NCI-H748 treated with DMSO at 0.1 percent for 48 hours (cell line): ENCODE measurements at places on chromosomes 13 and 19.
A peak's percentile ranks its signal among the peaks of the same experiment; 100 is the strongest.

GRCh38 chr19:570251-570686, 2.1 kb upstream of the BSG start:
- DNase-seq, result no peak

- no peak for DNase-seq
Measured at GRCh38 chr13:107743983-107744382, 471.4 kb downstream of the LIG4 start.

- DNase-seq, result no peak
Measured at GRCh38 chr19:44757057-44757734, 8.7 kb downstream of the BCL3 start.

DNA sequence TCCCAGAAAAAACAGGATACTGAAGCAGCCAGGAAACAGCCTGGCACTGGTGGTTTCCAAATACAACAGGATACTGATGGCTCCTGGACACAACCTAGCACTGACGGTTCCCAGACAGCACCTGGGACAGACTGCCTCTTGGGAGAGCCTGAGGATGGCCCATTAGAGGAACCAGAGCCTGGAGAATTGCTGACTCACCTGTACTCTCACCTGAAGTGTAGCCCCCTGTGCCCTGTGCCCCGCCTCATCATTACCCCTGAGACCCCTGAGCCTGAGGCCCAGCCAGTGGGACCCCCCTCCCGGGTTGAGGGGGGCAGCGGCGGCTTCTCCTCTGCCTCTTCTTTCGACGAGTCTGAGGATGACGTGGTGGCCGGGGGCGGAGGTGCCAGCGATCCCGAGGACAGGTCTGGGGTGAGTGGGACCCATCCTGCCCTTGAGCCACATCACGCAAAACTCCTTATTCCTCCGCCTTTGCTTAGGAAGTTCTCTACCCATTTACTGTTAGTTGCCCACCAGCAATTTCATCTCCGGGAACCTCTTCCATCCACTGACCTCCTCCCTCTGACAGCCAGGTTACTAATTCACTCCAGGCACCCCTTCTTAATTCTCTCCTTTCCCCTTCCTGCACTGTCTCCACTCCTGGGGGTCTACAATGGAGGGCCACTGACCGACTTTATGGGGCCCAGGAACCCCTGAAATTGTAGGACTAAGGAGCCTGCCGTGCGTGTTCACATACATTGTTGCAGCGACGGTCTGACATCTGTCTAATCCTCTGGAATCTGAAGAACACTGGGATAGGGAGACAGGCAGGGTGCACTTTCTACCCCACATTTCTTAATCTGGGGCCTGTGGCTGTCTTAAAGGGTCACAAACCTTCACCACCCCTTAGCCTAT, 1.2 kb downstream of the ITPKC start:
- DNase-seq, result no peak

DNA sequence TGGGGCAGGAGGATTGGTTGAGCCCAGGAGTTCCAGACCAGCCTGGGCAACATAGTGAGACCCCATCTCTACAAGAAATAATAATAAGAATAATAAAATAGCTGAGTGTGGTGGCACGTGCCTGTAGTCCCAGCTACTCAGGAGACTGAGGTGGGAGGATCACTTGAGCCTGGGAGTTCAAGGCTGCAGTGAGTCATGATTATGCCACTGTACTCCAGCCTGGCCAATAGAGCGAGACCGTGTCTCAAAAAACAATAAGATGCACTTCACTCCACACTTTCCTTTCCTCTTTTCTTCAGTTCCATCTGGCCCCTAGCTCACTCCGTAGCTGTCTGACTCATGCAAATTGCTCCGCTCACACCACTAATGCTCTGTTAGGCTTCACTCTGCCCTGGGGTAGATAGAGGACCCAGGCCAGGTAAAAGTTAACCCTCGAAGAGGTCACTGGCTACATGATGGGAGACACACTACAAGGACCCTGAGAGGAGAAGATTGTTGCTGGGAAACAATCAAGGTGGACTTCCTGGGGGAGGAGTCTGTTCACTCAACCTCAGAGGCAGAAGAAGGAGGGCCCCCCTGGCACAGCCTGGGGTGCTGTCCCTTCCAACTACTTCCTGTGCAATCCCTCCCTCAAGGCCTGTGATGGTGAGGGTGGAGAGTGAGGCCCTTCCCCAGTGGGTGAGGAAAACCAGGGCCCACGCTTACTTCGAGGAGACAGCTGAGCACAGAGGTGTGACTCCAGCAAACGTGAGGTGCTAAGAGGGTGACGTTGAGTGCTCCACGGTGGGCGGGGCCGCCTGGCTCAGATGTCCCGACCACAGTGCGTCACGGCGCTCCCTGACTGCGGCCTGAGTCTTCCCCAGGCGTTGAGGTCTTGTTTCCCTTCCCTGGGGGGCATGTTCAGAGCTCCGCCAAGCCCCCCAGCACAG, 8.8 kb upstream of the TNFSF9 start:
- no peak for DNase-seq

DNA sequence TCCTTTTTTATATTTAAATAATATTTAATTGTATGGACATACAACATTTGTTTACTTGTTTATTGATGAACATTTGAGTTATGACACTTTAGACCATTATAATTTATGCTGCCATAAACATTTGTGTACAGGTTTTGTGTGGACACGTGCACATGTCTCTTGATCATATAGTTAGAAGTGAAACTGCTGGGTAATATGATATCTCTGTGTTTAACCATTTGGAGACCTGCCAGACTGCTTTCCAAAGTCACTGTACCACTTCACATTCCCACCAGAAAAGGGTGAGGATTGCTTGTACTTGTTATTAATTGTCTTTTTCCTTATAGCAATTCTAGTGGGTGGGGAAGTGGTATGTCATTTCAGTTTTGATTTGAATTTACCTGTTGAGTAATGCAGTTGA, 145.6 kb upstream of the KLHL1 start:
- peak; percentile 96 for DNase-seq

- no peak for DNase-seq
Measured at GRCh38 chr19:17861542-17862402, 2.1 kb downstream of the RPL18A start.

- no peak for DNase-seq
Measured at GRCh38 chr13:85896516-85897450, 97.6 kb upstream of the SLITRK6 start.

GRCh38 chr19:51531349-51532315, at the start of gene SIGLEC6:
SIGLEC6 (minus strand) TSS chr19:51531670; CDS start chr19:51531648, 22 bp downstream.
- DNase-seq, result no peak

DNA sequence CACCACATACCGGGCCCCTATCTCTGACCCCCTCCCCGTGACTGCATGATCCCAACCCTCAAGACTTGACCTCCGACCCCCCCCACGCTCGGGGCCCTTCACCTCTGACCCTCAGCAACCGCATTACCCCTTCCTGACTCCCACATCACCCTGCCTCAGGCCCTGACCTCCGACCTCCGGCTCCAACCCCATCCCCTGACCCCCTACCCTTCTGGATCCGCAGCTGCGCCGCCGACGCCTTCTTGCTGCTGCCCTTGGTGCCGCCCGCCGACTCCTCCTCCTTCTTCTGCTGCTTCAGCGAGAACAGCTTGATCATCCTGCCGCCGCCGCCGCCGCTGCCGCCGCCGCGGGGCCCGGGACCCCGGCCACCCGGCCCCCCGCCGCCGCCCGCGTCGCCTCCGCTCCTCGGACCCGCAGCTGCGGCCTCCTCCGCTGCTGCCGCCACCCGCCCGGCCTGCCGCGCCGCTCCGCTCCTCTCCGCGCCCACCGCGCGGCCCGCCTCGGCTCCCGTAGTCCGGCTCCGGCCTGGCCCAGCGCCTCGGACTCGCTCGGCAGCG, at the start of gene UBE2M:
Gene UBE2M, minus strand, starts transcription at position 546 of the 557 bp plus-strand sequence. Its CDS starts 230 bp downstream, at position 316.
- no peak for DNase-seq

DNA sequence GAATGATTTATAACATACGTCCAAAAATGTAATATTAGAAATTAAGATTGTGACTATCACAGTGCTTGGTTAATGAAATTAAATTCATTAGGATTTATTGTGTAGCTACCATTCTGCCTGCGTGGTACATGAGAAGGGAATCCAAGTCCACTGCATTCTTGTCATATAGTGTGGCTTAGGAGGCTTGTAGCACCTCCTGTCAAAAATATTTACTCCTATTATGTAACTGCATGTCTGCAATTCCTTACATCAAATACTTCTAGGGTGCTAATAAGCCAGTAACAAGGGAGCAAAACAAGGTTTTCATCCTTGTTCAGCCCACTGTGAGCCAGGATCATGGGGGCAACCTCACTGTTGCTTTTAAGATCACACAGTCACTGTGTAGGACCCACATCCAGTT, 199.0 kb downstream of the SLC7A1 start:
- DNase-seq, result no peak

- no peak for DNase-seq
Measured at GRCh38 chr13:111668451-111668850, 348.0 kb downstream of the TEX29 start.

GRCh38 chr13:97335488-97336134, 98.4 kb upstream of the RAP2A start:
- DNase-seq, result no peak

- no peak for DNase-seq
Measured at GRCh38 chr19:50255115-50255514, 51.7 kb downstream of the MYH14 start.

- DNase-seq, result no peak
Measured at GRCh38 chr19:14146789-14147216, 10.4 kb upstream of the ASF1B start.

- no peak for DNase-seq
Measured at GRCh38 chr19:13300421-13301030, 150.3 kb downstream of the IER2 start.

DNA sequence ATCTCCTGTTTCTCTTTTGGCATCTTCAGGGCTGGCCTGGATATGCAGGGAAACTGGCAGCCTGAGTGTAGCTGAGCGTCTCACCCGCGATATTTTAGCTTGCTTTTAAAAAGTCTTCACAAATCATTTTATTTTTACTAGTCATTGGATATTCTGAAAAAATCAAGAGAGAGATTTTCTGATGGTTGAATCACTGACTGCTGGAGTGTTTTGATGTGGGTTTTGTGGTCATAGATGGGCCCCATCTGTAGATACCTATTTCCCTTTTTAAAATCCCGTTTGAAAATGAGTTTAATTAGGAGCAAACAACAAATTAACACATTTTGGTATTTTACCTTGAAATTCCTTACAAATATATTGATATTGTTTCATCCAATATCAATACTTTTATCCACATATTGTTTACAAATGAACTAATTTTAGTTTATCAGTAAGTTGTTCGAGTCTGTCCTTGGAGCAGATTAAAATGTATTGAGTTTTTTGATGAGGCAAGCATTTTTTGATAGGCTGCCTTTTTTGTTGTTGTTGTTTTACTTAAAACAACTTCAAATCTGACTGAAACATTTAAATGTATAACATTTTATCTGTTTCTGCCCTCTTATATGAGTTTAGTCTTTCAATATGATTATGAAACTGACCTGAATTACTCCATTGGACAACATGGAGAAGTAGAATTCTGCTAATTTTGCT, 21.5 kb upstream of the OXGR1 start:
- no peak for DNase-seq

DNA sequence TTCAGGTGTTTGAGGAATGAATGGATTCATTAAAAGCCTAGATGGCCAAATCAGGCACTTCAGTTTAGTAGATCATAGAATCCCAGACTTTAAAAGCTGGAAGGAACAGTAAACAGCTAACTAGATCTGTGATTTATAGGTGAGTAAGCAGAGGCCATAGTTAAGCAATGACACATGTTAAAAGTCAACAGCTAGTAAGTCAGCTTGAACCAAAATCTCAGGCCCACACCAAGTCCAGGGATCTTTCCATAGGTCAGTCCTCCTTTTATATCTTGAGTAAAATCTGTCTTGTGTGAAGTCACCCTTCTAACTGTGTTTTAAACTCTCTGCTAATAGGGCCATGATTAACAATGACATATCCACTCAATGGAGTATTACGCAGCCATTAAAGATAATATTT, 275.5 kb upstream of the SOX21 start:
- DNase-seq, result no peak

- peak; percentile 36 for DNase-seq
Measured at GRCh38 chr19:13615890-13616289, 109.6 kb upstream of the CACNA1A start.

DNA sequence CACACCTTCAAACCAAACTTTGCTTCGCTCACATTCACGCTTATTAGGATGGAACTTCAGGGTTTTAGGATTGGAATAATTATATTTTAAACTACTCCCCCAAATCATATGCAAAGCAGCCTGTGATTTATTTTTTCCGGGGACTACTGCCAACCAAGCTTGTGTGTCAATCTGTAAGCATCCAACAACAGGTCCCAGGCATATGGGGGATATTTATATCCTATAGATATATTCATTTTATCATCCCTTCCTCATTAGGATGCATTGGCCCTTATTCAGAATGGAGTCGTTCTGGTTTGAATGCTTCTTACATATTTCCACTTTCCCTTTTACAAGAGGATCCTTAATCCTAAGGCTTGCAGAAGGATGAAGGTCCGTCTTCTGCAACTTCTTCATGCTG, 8.8 kb upstream of the C19orf84 start:
- DNase-seq, result no peak

- no peak for DNase-seq
Measured at GRCh38 chr19:8069096-8069973, 16.8 kb downstream of the CCL25 start.

GRCh38 chr13:22517544-22517943, 663.2 kb upstream of the SGCG start:
- peak; percentile 79 for DNase-seq

GRCh38 chr13:20190481-20191310, 2.0 kb downstream of the GJB2 start:
- DNase-seq, result no peak

DNA sequence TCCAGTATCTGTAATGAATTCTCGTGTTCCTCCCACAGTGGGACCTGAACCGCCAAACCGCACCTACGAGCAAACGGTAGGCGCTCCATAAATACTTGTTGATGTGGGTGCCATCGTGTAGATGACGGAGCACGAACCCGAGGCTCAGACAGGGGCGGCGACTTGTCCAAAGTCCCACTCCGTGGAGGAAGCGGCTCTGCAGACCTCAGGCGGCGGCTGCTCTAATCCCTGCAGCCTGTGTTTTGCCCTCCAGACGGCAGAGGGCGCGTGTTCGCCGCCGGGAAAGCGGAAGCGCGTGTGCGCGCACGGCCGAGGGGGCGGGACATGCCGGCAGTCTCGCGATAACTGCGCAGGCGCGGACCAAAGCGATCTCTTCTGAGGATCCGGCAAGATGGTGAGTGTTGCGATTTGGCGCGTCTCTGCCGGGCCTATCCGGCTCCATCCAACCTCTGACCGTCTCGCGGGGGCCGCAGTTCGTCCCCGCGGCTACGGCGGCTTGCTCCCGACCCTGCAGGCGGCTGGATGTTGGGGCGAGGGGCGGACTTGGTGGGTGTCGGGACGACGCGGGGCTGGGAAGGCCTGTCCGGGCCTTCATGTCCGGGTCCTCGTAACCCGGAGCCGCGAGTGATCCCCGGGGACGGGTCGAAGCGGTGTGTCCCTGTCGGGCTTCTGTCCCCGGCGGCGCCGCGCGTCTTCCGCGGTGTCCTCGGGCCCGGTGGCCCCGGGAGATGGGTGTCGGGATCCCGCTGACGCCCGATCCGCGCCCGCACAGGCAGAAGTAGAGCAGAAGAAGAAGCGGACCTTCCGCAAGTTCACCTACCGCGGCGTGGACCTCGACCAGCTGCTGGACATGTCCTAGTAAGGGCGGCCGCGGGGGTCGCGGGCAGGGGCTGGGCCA, at the start of gene RPS15:
Gene RPS15, plus strand, starts transcription at position 362 of the 898 bp plus-strand sequence. Its CDS starts 30 bp downstream, at position 392.
- DNase-seq, result peak; percentile 76

- no peak for DNase-seq
Measured at GRCh38 chr19:58479303-58479702, 3.2 kb downstream of the ZNF446 start.
